Globus pallidus (tissue), 1 donor: ENCODE measurements at places on chromosomes 7 and 10.

DNA sequence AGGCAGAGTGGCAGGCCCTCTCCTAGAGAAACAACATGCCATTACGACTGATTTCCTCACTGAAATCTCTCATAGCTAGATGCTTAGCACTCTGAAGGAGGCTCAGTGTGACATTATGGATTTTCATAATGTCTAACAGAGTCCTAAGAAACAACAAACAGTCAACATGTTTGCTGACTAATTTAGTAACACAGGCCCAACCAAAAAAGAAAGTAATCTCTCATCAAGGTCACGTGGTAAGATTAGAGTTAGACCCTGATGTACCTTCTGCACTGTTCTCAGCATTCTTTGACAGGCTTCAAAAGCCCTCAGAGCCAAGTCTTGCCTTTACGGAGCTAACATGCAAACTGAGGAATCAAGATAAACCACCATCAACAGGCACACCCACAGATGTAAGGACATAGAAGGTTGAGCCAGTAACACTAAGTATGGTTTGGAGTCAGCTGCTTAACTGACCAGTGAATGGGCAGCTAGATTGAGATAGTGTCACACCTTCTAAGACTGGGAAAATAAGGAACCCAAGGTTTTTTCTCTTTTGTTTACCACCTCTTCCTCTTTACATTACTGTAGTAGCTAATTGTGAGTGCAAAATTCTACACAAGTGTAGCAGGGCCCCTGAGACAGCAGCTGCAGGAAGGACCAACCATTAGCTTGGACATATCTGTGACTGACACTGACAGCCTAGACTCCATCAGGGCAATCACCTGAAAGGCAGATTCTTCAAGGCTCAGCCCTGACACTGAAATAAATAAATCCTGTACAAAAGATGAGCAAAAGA lies 15.3 kb upstream of the KCNIP2 start:
- no peak for DNase-seq

- no peak for DNase-seq
These were observed 34.0 kb downstream of the C7orf25 start for GRCh38 chr7:42877862-42878261.

DNA sequence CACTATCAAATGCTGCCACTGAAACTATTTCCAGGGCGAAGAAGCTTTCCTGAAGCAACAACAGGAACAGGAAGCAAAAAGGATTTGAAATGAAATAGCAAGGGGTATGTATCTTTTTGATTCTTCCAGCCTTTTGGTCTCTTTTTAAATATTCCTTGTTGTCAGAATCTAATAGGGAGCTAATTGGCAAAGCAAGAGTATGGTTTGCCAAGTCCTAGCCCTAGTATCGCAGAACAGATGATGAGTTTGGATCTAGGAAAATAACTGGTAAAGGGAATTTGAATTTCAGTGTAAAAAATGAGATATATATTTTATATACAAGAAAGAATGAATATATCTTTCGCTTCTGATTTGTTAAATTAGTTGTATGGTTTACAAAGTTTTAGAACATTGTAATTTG lies 252.5 kb downstream of the ANKRD7 start:
- DNase-seq: no peak

GRCh38 chr10:69409176-69409495 lies 7.6 kb downstream of the TACR2 start:
- no peak for DNase-seq

GRCh38 chr10:125010362-125010761 lies 68.4 kb downstream of the ZRANB1 start:
- no peak for DNase-seq

- no peak for DNase-seq
These were observed 14.7 kb upstream of the FAM171A1 start for GRCh38 chr10:15385552-15386455.

- no peak for DNase-seq
These were observed 638 bp downstream of the LIPA start for GRCh38 chr10:89250865-89251408.

- DNase-seq: no peak
These were observed 82.6 kb downstream of the KCNMA1 start for GRCh38 chr10:77554996-77555397.

DNA sequence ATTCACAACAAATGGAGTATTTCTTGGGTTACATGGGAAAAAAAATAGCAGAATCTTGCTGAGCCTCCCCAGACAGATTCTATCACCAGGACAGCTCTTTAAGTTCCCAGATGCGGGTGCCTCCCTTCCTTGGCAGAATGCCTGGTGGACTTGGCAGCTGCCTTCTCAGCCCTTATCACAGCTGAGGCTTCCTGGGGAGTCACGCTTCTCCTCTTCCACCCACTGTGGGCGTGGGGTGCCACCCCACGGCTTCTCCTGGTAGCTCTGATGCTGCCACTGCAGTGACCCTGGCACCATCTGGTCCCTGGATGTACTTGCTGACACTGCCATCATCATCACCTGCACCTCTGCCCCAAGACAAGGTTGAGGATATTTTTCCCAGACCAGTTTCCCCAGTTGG lies 16.2 kb upstream of the NME8 start:
- peak; percentile 85 for DNase-seq

DNA sequence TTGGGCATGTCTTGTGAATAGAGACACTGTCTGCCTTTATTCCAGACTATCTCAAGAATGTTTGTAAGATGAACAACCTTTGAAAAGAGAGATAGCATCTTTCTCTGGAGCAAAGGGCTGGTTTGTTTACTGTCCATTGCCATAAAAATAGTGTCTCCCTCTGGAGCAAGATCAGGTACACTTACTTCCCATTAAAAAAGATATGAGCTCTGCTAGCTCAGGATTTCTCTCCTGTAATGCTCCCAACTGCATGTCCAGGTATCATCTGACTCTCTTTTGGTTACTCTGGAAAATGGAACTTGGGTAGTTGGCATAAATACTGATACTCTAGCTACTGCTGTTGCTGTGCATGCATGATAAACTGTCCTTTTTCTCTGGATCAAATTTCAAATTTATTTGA lies 381.1 kb downstream of the TFEC start:
- no peak for DNase-seq

DNA sequence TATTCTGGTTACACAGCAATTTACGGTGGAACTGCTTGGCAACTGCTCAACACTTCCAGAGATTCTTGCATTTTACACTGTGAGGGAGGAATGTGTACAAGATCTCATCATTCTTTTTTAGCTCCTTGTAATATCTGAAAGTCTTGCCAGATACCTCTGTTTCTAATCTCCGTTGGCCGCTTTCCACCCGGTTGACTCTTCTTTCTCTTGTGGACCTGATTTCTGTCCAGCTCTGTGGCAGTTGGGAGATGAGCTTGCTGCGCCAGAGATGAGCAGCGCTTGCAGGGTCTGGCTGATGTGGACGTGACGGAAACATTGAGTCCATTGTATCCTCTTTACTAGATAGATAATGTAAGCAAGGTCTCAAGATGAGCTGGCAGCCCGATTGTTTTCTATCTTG lies 27.6 kb downstream of the SPAG6 start:
- DNase-seq: peak; percentile 7

DNA sequence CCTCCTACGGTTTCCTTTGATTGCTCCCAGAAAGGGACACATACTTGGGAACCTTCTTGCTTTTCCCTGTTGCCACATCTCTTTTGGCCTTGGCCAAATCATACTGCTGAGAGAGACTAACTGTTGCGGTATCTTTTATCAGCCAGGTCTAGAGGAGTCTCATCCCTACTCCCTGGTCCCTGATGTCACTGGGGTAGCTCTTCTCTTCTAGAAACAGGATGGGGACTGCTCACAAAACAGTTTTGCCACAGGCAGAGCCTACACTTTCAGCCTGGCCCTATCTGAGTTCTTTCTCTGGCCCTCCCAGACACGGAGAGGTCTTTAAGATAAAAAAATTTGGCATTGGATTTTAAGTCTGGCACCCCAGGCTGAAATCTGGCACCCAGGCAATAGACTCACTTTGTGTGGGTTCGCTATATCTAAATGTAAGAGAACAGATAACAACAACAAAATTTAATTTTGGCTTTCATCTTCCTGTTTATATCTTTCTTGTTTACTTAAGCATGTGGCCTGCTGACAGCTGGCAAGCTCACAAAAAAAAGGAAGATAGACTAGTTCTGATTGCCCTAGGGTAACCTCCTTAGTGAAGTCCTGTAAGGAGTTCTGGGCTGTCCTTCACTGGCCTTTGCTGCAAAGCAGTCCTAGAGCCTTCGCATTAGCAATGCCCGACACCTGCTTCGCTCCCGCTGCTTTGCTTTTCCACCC lies 228.3 kb upstream of the NPVF start:
- DNase-seq: no peak

GRCh38 chr7:81232084-81232799 lies 313.4 kb upstream of the SEMA3C start:
- no peak for DNase-seq

GRCh38 chr7:15218261-15218660 lies 315.7 kb upstream of the DGKB start:
- DNase-seq: no peak

DNA sequence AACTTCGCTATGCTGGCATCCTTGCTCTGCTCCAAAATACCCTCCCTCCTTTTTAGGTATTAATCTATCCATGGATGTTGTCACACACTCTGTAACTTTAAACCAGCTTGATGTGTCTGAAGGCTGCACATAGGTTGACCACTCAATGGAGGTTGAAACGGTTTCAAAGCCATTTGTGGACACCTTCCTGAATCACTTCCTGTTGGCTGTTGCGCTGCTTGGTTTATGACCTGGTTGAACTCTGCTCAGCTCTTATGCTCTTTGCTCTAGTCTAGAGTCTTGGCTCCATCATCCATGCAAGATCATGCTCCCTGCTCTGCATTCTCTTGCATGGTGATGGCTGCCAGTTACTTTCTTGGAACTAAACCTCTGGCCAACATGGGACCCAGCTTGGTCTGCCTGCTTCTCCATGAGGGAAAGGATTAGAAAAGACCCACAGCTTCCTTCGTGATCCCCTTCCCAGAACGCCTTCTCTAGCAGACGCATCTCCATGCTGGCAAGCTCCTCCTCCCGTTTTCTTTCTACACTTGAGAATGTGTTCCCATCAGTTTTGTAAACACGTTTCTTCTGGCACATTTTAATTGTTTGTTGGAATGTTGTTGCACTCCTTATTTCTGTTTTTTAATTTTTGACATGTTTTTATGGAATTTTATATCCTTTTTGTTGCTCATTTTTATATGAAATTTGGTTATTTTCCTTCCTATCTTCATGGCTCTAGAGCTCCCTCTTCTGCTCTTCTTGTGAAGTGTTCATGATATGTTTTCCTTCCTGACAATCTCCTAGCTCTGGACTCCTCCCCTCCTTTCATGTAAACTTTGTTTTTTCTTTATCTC lies 149.8 kb downstream of the XPNPEP1 start:
- DNase-seq: no peak

- DNase-seq: no peak
These were observed 19.6 kb upstream of the FAM25A start for GRCh38 chr10:87000491-87000890.

DNA sequence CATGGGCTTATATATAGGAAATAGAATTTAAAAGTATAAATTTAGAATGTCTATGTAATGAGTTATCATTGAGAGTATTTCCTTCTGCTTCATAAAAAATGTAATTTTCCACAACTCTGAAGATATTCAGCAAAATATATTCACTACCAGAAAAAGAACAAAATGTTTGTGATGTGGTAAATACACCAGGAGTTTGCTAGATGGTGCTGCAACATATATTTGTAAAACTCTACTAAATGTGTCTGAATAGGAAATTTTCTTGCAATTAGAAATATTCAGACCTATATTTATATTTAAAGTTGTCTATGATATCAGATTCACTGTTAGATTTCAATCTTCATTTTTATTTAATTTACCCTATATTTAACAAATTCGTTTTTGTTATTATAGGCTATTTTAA lies 201.1 kb downstream of the PPP1R3A start:
- no peak for DNase-seq

GRCh38 chr10:100907773-100908363 lies 4.9 kb upstream of the SLF2 start:
- no peak for DNase-seq

- no peak for DNase-seq
These were observed 3.4 kb downstream of the EVX1 start for GRCh38 chr7:27245798-27246691.

- DNase-seq: peak; percentile 60
These were observed 10.9 kb downstream of the CDHR1 start for GRCh38 chr10:84205049-84205852.

- DNase-seq: no peak
These were observed 49.2 kb downstream of the IQUB start for GRCh38 chr7:123485187-123485586.

DNA sequence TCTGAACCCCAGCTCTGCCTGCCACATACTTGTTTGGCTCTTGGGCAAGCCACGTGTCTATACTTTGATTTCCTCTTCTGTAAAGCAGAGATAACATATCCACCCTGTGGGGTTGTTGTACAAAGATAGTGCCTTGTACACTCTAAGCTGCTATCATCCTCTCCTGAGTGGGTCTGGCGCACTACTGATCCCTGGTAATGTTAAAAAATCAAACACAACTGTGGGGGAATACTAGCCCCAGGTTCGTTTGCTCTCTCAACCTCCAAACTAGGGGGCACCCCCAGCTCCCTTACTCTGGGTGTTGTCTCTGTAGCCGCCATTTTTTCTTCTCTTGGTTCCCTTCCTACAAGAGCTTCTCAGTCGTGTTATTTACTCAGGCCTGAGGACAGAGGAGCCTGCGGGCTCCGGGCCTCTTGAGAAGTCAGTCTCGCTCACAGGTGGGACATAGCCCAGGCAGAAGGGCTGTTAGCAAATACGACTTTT lies 1.0 kb downstream of the POLM start:
- no peak for DNase-seq

DNA sequence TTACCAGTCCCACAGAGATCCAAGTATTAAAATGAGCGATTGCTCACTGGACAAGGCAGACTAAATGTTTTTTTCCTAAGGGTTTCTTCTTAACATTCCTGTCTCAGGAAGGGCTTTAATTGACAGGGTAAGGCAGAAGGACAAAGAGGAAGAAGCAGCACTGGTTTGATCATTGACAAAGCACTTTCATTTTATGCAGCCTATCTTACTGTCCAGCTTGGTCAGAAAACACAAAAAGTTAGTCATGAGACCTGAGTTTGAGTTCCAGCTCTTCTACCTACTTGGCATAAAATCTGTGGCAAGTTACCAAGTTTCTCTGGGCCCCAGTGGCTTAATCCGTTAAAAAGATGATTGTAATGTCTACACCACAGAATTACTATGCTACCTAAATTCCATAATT lies 458.5 kb downstream of the GFRA1 start:
- no peak for DNase-seq

DNA sequence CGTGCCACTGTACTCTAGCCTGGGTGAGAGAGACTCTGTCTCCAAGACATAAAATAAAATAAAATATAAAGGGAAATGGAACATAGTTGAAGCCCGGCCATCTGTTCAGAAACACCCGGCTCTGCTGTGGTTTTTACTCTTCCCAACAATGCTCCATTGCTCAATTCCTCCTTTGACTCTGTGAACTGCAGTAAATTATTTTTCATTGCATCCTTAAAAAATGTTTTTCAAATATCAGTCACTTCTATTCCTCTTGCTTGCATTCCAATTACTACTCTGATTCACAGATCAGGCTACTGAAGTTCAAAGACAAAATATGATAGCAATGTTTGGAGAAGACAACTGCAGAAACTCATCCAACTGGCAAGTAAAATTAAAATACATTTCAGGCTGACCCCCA lies 983.0 kb downstream of the SORCS1 start:
- no peak for DNase-seq

GRCh38 chr10:80132299-80133139 lies at the start of gene PLAC9:
Gene PLAC9 (plus strand): TSS chr10:80132730. CDS start chr10:80132763, 33 bp downstream.
- DNase-seq: no peak
